Stimulated activated CD8-positive, alpha-beta memory T cell treated with anti-CD3 and anti-CD28 coated beads, Interleukin-15, amount 100 ng/mL, for 24 hours (primary cell): ENCODE measurements at places on chromosomes 12 and 14.

GRCh38 chr12:67590149-67590790 is 58.3 kb upstream of the DYRK2 start:
- DNase-seq, result no peak

DNA sequence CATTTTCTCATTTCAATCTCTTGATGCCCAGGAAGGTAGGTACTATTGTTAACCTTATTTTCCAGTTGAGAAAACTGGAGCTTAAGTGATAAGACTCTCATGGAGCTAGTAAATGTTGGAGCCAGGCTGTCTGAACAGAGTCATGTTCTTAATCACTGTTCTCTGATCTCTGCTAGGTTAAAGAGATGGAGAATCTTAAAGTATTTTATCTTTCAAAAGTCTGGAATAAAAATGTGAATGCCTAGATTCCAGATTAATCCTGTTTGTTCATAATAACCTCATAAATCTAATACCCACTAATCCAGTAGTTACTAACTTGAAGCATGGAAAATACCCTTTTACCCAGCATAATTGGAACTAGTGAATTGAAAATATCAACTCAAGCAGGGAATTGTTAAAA is 341.0 kb upstream of the RGS6 start:
- no peak for DNase-seq

- DNase-seq, result no peak
Observed at GRCh38 chr12:116244001-116244400, 33.5 kb downstream of the MED13L start.

GRCh38 chr12:107681836-107682820 is 3.5 kb upstream of the PWP1 start:
- DNase-seq, result no peak

DNA sequence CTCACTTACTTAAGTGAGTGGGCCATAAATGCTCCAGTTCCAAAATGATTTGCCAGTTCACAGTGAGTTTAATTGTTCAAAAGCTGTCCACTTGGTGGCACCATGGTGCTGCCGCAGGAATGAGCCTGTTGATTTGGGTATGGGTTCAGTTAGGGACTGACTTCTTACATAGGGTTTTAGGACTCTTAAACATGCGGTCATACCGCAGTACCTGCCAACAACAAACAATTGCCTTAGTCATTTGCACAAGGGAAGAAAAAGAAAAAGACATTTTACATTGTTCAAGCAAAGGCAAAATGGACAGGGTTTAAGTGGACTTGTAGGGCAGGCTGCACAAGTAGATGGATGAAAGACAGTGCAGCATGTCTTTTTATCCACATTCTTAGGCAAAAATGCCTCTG is 80.0 kb upstream of the DBX2 start:
- no peak for DNase-seq

- no peak for DNase-seq
Observed at GRCh38 chr12:123840765-123841425, 78.8 kb downstream of the DNAH10 start.

- DNase-seq, result no peak
Observed at GRCh38 chr14:89626233-89626806, 209.3 kb upstream of the FOXN3 start.

- no peak for DNase-seq
Observed at GRCh38 chr12:97716356-97716755, 253.8 kb downstream of the RMST start.

DNA sequence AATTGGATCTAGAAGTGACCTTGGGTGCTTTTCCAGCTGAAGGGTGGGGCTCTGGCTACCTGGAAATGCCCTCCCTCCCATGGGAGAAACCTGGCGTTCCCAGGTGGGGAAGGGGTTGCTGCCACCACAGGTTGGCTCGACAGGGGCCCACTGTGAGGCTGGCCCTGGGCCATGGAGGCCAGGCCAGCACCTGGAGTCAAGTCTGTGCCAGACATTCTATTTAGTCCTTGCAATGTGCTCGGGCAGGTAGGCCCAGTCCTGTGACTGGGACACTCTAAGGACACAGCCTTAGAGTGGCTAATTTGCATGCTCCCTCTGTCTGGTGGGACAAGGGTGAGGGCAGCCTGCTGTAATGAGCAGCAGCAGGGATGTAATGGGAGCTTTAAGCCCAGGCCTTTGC is 11.9 kb downstream of the VRTN start:
- DNase-seq, result no peak

DNA sequence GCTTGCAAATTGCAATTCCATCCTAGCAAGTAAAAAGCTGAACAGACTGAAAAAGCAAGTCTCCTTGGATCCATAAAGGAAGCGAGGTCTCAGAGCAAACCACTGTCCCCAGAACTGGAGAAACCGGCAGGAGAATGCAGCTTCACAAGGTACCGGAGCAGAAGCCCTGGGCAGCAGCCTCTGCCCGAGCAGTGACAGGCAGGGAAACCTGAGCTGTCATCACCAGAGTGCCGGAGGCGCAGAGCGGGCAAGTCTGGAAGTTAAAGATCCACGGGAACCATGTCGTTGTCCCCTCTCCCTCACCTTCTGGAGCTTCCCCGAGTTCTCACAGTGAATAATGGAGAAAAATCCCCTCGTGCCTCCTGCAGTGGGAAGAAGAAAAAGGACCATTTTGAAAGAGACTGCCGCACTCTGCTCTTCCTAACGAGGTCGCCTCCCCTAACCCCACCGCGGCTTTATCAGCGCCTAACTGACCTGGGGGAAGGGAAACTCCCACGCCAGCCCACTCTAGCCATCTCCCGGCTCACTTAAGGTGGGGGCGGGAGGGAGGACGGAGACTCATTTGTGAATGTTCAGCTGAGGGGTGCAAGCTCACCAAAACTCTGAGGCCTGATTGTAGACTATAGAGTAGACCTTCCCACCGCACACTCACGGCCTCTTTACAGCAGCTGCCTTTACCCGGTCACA is 27.8 kb downstream of the FBXL14 start:
- DNase-seq, result no peak

GRCh38 chr12:6233121-6233971 is 33.1 kb downstream of the CD9 start:
- no peak for DNase-seq

GRCh38 chr14:105890474-105891220 is 364.3 kb downstream of the TMEM121 start:
- DNase-seq, result no peak

DNA sequence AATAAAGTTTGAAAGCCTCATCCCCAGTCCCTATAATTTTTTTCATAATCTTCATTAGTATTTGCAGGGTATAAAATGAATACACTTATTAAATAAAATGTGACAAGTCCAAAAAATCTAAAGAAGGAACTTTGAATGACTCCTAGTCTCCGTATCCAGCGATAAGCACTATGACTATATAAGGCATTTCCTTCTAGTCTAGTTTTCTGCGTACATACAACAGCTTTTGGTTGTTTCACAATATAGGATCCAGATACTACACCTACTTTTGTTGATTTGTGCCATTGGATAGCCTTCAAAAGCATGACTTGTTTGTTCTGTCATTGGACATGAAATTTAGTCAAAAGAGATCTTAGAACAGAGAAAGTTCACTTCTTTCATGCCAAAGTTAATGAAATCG is 133.3 kb upstream of the PWP1 start:
- DNase-seq, result no peak

- DNase-seq, result no peak
Observed at GRCh38 chr14:62436261-62436660, 609.0 kb downstream of the KCNH5 start.

DNA sequence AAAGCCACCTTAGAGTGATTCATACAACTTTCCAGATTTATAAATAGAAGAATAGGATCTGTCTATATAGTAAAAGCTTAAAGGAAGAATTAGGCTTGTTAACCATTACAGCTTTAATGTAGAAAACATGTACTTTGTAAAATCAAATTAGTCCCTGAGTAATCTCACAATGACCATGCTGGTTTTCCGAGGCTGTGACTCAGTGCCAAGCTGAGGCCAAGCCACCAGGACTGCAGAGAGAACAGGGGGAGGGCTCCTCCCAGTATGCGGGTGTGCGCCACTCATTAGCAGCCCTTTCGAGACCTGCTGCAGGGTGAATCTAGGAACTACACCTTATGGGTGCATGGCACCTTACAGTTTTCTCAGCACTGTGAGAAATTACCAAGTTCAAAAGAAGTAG is 167.0 kb downstream of the EFCAB11 start:
- no peak for DNase-seq

DNA sequence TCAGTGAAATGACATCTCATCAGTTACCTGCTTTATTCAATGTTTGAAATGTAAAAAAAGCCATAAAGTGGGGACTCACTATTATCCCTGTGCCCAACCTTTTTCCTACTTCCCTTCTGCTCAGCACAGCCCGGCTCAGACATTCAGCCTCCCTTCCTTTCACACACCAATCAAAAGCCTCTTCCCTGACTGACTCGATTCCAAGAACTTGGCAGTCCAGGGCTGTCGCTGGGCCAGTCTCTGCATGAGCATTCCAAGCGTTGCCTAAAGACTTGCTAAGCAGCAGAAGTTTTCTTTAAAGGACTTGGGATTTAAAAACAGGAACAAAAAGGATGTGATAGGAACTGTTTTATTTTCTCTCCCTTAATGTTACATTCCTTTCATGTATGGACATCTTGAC is 22.7 kb downstream of the ITPR2 start:
- no peak for DNase-seq

- DNase-seq, result no peak
Observed at GRCh38 chr12:116434155-116435011, 124.8 kb upstream of the MAP1LC3B2 start.

- no peak for DNase-seq
Observed at GRCh38 chr12:120610560-120610959, 29.4 kb upstream of the POP5 start.

GRCh38 chr12:112176321-112177010 is 51.1 kb downstream of the TRAFD1 start:
- DNase-seq, result no peak

- no peak for DNase-seq
Observed at GRCh38 chr12:52244615-52244994, 11.6 kb downstream of the KRT7 start.

GRCh38 chr12:82242729-82243128 is 115.5 kb downstream of the CCDC59 start:
- DNase-seq, result no peak

DNA sequence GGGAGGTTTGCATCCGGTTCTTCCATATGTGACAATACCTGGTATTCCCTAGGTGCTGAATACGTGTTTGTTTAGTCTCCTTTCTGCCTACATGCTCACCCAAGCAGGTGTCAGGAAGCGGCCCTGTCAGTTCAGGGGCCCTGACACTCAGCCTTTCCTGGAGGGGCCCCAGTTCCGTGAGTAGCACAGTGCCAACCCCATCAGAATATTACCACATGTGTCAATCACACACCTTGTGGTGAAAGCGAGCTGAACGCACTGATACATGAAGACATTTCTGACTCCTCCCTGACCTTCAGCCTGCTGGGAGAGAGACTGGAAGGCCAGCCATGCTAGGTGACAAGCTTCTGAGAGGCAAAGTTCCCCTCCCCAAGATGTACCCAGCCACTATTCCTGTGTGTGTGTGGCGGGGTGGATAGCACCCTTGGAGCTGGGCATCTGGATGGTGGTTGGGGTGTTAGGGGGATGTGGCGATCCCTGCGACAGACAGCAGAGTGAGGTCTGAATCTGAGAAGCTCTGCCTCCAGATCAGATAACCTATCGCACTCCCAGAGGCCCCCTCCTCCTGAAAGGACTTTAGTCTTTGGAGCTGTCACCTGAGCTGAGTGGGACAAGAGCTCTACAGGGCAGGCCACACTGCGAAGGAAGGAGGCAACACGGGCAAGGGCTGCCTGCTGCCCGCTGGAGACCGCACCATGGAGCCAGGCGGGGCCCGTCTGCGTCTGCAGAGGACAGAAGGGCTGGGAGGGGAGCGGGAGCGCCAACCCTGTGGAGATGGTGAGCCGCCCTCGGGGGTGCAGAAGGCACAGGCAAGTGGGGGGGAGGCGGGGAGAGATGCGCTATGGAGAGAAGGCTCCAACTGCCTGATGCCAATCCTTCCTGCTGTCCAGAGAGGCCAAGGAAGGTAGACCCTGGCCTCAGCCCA is at the start of gene SOAT2:
SOAT2 (plus strand) TSS at position 604 of the 925 bp plus-strand sequence; CDS start at position 696, 92 bp downstream.
- no peak for DNase-seq

DNA sequence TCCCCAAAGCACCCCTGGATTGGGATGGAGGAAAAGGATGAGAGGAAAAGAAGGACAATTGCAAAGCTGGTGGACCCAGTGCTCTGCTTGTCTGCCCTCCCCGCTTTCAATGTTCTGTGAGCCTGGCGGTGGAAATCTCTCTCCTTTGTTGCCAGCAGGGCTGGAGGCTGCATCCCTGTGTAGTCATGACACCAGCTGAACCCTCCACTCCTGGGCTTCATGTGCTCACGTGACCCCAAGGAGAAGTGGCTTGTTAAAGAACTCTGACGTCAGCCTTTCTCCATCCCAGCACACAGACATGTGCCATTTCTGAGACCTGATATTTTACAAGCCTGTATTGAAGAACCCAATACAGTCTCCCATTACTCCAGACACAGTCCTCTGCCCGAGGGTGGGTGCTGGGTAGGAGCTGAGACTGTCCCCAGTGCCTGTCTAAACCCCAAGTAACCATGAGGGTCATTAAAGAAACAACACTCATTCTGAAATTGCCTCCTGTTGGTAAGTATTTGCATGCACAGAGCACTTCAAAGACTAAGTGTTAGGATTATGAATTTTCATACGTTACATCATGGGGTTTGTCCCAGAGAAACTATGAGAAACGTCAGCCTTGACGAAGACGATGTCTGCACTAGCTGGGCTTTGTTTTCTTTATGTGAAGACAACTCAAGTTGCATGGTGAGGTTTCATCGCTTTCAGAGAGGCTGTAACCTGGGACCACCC is 21.7 kb downstream of the GALNT16 start:
- DNase-seq, result no peak

DNA sequence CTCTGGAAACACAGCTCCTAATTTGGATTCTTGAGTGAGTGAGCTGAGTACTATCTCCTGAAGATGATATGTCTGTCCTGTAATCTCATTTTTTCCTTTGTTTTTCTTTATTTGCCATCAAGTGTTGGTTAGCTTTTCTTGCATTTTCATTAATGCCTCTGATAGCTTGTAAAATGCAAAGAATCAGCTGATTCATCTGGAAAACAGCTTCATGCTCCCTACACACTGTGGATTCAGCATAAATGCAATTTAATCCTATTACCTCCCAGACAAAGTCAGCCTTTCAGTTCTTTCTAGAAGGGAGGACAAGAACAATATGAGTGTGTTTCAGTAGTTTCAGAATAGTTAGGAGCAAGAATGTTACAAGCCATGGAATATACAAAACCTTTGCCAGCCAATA is 79.4 kb downstream of the DACT1 start:
- DNase-seq, result no peak

DNA sequence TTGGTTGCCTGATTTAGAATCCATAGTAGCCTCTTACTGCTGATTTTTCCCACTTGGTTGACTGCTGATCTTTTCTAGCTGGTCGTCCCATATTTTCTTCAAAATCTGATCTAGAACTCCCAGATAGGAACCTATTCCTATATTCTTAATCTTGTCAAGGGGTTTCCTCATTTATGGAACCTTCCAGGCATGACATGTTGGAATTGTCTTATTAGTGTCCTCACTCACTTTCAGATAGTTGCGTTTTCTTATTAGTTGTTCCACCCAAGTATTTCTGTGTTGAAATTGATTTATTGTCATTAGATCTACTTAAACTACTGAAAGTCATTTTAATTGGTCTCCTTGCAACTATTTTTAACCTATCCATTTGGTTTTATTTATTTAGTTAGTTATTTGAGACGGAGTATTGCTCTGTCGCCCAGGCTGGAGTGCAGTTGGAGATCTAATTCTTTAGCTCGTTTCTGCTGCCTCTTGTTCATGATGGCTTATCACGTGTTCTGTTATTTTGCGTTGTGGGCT is 25.0 kb downstream of the KTN1 start:
- DNase-seq, result no peak
